Dorsolateral prefrontal cortex (tissue), 122 donors: ENCODE measurements at places on chromosomes 3 and 15. TPM values are rescaled to one million over a fixed set of nuclear protein-coding genes. Genes with fewer than 3 reads are reported as not detected.

The ZNF660 gene
- 8.0 TPM for total RNA-seq

The ACOX2 gene
- total RNA-seq = 10.6 TPM

The GASK1A gene
- 14.5 TPM for total RNA-seq

The TTLL13 gene
- 1.6 TPM for total RNA-seq

The CASR gene
- 0.07 TPM for total RNA-seq

The BBX gene
- total RNA-seq = 73.8 TPM

The IL5RA gene
- total RNA-seq = not detected

The TMC3 gene
- total RNA-seq = 0.23 TPM

The CLDN18 gene
- not detected for total RNA-seq

The GOLGA8S gene
- total RNA-seq = 1.1 TPM

The WNT5A gene
- 6.7 TPM for total RNA-seq

The MESP1 gene
- 10.6 TPM for total RNA-seq

The UCN2 gene
- not detected for total RNA-seq

The ACTC1 gene
- total RNA-seq = 2.3 TPM

The ICE2 gene
- total RNA-seq = 35.4 TPM

The CPNE4 gene
- total RNA-seq = 53.1 TPM

The SLC35A5 gene
- 52.1 TPM for total RNA-seq

The CSPG4 gene
- 17.7 TPM for total RNA-seq

The ROPN1 gene
- total RNA-seq = not detected

The KCNAB1 gene
- 48.7 TPM for total RNA-seq

The GOLGA6D gene
- total RNA-seq = 0.50 TPM

The PLOD2 gene
- total RNA-seq = 33.7 TPM

The TUSC7 gene
- total RNA-seq = not detected

The FEZF2 gene
- total RNA-seq = 20.0 TPM

The DOCK3 gene
- 117 TPM for total RNA-seq

The CDHR4 gene
- total RNA-seq = not detected

The TRPM1 gene
- 0.97 TPM for total RNA-seq

The CHRNA7 gene
- total RNA-seq = 7.8 TPM

The SCAPER gene
- total RNA-seq = 61.7 TPM

The TGM5 gene
- total RNA-seq = not detected

The POLR2M gene
- 76.3 TPM for total RNA-seq

The RAF1 gene
- total RNA-seq = 69.1 TPM

The IL20RB gene
- 1.3 TPM for total RNA-seq

The FOXB1 gene
- total RNA-seq = not detected

The SAMD7 gene
- total RNA-seq = not detected

The PLA2G4E gene
- total RNA-seq = not detected

The MCTP2 gene
- 4.7 TPM for total RNA-seq

The BFSP2 gene
- total RNA-seq = not detected

The AADAC gene
- total RNA-seq = not detected

The EIF4E3 gene
- 78.6 TPM for total RNA-seq

The RETNLB gene
- not detected for total RNA-seq

The ALCAM gene
- 95.7 TPM for total RNA-seq
